ENCODE measurements at places on chromosomes 4 and X.

- no peak for DNase-seq
These were observed at the start of gene MGAT4D for GRCh38 chr4:140497747-140498636. TSS of gene MGAT4D (minus strand) at chr4:140498293. CDS start at chr4:140498222, 71 bp downstream.

- DNase-seq: no peak
These were observed 47.9 kb upstream of the RBPJ start for GRCh38 chr4:26272654-26273615.

DNA sequence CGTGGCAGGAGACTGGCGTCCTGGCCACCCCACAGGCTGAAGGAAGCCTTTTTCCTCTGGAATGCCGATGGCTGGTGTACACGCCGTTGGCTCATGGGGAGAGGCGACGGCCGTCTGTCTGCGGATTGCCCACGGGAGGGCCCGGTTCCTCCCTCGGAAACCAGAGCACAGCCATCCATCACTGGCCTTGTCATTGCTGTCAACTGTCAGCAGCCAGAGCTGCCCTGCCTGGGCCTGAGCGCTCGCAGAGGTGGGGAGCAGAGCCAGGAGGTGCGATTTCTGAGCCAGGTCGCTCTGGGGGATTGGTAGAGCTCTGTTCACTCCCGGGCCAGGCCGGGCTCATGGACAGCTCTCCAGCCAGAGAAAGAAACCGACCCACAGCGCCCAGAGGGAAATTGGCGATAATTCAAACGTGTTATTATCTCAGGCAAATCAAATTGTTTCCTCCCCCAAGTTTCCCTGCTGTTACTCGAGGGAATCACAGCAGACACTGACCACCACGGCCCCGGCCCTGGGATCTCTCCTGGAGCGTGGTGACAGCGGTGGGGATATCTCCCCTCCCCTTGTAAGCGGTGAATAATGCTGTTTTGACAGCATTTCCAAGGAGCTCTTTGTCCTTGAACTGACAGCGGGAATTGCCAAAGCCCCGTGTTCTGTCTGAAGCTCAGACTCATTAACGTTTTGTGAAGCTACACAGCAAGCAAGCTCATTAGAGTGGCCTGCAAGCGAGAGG, 220.9 kb upstream of the PSAPL1 start:
- no peak for DNase-seq

DNA sequence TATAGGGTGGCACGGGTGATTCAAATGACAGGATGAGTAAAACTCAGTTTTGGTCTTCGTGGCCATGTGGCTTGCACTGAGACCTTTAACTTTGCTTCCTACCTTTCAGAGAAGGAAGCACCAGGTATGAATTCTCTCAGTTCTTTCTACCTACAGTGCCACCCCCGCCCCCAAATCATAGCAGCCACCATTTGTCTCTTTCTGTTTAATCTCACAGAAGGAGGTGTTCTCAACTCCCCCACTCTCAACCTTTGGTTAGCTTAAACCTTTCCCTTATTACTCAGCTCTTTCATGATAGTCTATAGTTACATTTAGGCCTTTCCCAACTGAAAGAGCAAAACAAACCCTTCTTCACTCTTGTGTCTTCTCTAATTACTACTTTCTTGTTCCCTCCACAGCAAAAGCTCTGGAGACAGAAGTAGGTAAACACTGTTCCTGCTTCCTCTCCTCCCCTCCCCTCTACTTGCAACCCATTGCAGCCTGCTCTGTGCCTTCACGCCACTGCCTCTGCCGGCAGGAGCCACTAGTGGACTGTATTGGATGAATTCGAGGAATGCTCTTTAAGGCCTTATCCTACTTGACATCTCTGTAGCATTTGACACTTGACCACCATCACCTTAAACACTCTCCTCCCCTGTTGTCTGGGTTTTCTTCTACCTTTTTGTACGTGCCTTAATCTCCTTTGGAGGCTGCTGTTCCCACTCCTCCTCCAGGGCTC, 123.7 kb downstream of the AFF1 start:
- DNase-seq: peak; percentile 41

- no peak for DNase-seq
These were observed 166.8 kb downstream of the AFAP1 start for GRCh38 chr4:7772711-7773385.

GRCh38 chr4:74975848-74976824, 43.2 kb downstream of the PARM1 start:
- DNase-seq: no peak

DNA sequence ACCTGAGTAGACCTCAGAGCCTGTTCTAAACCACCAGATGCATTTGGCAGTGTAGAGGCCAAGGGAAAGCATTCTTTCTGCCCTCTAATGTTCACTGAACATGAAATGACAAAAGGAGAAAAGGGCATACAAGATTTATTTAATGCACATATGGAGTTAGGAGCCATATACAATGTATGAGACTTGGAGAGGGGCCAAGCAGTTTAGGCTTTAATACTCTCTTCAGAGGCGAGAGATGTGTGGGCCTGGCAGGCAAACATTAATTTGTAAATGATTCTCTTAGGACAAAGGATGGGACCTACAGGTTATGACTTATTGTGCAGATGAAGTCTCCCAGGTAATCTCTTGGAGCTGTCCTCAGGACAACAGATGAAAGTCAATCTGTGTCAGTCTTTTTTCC, 631.9 kb downstream of the ADGRL3 start:
- no peak for DNase-seq

DNA sequence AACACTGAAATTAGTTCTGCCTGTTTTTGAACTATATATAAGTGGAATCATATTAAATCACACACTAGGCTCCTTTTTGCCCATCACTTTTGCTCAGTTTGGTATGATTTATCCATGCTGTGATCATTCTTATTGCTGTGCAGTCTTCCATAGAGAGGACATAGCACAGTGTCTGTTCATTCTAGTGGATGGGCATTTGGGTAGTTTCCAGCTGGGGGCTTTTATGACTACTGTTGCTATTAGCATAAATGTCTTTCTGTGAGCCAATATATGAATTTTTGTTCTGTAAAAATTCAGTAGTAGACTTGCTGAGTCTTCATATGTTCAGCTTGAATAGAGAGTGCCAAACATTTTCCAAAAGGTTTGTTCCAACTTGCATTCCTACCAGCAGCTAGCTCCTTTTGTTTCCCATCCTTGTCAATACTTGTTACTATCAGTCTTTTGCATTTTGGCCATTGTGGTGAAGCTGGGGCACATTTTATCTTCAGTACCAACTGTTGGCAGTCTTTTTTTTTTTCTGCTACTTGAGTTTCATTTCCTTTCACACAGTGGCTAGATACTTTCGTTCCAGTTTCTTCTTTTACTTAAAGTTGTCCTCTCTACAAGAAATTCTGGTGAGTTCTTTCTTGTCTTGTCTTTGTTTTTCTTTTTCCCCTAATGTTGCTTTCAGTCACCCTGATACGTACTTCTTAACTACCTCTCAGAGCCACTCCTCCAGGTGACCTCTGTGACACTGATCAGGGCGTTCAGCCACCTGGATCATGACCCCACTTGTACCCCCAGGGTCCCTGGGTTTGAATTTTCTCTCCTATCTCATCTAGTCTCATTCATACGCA, 87.0 kb downstream of the ANXA3 start:
- no peak for DNase-seq

- no peak for DNase-seq
These were observed 112.0 kb downstream of the HHIP start for GRCh38 chr4:144757969-144758368.

DNA sequence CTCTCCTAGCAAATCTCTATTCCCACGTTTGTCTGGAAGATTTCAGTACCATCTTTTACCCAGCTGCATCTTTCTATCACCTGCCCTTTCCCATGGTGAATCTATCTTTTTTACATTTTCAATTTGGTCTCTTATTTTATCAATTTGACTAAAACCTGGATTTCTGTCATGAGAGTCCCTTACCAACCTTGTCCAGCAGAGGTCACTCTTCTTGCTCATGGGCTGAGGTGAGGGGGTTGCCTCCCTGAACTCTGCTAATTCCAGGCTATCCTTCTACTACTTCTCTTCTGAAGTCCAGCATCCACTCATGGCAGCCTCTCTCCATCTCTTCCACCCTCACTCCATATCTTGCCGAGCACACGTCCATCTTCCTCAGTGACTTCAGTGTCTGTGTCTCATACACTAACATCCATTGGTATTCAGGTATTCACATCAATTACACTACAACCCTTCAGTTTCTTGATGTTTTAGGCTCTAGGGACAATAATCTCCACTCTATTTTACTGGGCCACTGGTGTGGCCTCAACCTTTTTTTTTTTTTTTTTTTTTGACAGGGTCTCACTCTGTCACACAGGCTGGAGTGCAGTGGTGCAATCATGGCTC, 17.8 kb upstream of the ZNF827 start:
- DNase-seq: no peak

DNA sequence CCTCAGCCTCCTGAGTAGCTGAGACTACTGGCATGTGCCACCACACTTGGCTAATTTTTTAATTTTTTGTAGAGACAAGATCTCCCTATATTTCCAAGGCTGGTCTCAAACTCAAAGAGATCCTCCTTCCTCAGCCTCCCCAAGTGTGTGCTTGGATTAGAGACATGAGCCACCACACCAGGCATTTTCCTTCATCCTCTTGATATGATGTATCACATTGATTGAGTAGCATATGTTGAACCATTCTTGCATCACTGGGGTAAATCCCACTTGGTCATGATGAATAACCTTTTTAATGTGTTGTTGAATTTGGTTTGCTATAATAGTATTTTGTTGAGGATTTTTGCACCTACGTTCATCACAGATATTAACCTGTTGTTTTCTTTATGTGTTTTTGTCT, 24.2 kb upstream of the PPM1K start:
- DNase-seq: no peak

DNA sequence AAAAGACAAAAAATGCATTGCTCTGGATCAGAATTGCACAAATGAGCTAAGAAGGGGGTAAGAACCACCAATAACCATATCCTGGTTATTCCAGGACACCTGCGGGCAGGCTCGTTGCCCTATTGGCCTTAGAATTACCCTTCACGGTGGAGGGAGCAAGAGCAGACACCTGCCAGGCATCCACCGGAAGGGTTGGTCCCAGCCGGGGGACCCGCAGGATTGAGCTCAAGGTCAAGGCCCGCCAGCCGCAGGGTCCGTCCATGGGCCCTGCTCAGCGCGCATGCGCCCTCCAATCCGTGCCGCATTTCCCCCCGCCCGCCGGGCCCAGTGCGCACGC, 575 bp downstream of the SLC25A6 start:
- DNase-seq: peak; percentile 93

GRCh38 chrX:12946838-12947544, 27.9 kb upstream of the TMSB4X start:
- peak; percentile 59 for DNase-seq

GRCh38 chr4:44447563-44448504, 775 bp downstream of the KCTD8 start:
- no peak for DNase-seq

- DNase-seq: no peak
These were observed 44.4 kb upstream of the TMSB15B start for GRCh38 chrX:103918050-103918449.

- no peak for DNase-seq
These were observed 1608.9 kb upstream of the TENM3 start for GRCh38 chr4:180634306-180634705.

DNA sequence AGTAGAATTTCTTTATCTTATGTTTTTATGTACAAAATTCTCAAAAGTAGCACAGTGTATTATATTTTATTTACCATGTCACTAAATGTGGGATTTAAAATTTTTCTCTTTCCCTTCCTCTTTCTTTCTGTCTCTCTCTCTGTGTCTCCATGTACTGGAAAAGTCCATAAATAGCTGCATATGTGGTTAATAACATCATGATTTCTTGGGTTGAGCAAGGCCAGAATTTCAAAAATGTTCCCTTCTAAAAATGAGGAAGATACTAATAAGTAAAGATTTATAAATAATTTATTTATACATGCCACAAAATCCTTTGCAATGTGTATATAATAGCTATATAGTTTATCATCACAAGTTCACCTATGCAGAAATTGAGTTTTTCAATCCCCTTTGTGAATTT, 29.1 kb upstream of the DKK2 start:
- DNase-seq: no peak

- DNase-seq: no peak
These were observed 6.1 kb downstream of the RPS3A start for GRCh38 chr4:151105454-151106032.

DNA sequence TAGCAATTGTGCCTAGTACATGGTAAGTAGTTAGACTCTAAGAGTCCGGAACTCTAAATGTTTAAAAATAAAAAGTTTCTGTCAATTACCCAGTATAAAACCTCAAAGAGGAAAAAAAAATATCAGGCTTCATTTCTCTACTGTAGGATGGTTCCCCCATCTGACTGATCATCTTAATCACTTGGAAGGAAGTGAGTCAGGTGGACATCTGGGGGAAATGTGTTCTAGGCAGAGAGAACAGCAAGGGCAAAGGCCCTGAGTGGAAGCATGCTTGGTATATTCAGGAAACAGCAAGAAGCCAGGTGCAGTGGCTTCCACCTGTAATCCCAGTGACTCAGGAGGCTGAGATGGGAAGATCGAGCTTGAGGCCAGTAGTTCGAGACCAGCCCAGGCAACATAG, 2.9 kb upstream of the EIF1AX start:
- DNase-seq: no peak

GRCh38 chrX:21658152-21658737, at the start of gene KLHL34:
TSS of gene KLHL34 (minus strand) at chrX:21658330. CDS start at chrX:21657788, 542 bp downstream.
- DNase-seq: no peak

DNA sequence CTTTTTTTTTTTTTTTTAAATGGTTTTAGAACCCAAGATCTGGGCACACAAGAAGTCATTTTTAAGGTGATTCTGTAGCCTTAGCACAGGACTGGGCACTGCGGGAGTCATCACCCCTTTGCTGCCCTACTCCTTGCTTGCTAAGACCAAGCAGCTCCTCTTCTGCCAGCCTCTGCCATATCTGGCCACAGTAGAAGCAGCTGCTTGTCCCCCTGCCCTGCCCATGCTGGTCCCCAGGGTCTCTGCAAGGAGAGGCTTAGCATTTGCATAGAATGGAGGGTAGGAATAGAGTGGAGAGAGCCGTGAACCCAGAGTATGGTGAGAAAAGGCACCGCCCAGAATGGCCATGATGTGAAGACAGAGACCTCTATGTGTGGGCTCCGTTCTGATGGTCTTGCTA, 109.3 kb downstream of the ADRA2C start:
- DNase-seq: no peak

- no peak for DNase-seq
These were observed 72.1 kb downstream of the AMOT start for GRCh38 chrX:112768563-112768962.

- no peak for DNase-seq
These were observed 69.6 kb downstream of the AGTR2 start for GRCh38 chrX:116239944-116240840.

DNA sequence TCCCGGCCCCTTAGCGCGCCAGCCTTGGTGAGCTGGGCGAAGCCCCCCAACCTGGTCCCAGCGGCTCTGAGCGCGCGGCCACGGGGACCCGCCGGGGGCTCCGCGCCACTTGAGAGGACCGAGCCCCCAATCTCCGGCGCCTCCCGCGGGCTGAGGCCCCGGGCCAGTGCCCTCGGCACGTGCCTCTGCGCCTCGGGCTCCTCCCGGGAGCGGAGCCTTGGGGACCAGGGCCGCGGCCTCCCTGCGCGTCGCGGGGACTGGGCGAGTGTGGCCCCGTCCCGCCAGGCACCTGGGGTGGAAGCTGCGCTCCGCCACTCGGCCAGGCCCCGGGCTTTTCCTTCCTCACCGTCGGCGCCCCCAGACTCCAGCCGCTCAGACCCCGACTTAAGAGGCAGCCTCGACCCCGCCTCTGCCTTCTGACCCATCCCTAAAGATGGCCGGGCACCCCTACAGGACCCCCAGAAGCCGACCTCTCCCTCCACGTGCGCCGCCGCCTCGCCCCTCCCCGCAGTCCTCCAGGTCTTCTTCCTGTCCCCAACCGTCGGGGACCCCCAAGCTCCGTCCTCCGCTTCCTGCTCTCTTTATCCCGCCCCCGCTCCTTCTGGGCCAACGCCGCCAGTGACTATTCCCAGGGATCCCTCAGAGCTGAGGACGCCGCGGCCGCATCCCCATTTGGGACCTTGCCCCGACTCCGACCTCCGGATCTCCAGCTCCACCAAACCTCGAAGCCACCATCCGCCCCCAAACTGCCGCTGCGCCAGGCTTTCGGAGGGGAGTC, 752 bp downstream of the ERAS start:
- no peak for DNase-seq
